ENCODE measurements at places on chromosomes 16 and 17.

DNA sequence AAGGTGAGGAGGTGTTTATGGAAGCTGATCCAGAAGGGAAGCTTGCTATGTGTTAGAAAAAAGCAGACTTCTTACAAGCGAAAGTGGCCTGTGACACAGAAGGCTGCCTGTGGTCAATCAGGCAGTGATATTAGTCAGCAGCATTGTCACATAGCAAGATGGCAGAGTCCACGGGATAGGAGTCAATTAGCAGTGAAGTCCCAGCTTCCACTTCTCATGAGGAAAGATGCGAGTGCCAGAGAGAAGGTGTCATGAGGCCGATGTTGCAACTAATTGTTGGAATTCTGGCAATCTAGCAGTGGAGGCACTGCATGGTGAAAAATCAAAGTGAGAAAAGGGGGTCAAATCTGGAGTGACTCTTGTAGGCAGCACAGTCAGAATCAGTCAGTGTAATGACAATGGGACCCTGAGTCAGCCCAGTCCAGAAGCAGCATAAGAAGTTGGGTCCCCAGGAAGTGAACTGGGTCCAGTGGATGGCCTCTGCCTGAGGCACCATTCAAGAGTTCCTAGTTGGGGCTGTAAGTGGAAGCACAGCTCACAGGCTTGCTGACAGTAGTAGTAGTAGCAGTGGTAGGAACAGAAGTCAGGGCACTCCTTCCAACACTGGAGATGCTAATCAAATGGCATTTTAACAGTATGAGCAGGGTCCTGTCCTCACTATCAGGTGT lies 85.1 kb downstream of the TNFRSF13B start:
- peak; percentile 50 for DNase-seq

- DNase-seq, result no peak
Measured at GRCh38 chr17:27522028-27522635, 65.9 kb downstream of the KSR1 start.

DNA sequence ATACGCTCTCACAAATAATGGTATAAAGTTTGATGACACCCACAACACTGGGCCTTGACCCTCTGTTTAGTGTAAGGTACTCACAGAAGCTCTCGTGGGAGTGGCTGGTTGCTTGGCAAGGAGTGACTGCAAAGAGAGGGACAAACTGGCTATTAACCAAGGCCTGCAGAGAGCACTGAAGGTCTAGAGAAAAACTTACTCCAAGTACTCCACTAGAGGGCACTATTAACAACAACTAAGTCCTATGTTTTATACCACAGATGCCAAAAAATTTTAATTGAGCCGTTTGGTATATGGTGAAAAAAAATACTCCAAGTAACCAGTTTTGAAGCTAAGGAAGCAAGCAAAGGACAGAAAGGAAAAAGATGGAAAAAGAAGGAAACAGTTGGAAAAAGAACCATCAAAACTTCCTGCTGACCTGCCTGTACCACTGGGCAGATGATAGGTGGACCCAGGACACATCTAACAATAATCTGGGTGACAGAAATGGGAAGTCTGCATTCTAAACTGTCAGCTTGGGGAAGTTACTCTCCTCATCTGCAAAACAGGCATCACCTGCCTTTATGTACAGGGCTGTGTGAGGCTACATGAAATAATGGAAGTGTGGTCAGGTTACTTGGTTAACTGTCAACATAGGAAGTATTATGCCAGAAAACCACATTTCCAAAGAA lies 23.2 kb downstream of the DYNC1LI2 start:
- DNase-seq, result peak; percentile 81

- DNase-seq, result no peak
Measured at GRCh38 chr16:67945392-67945933, 1.5 kb upstream of the LCAT start.

GRCh38 chr17:7915179-7915610 lies 894 bp downstream of the RNF227 start:
- peak; percentile 42 for DNase-seq

- DNase-seq, result no peak
Measured at GRCh38 chr16:83031524-83031923, 404.8 kb downstream of the CDH13 start.

DNA sequence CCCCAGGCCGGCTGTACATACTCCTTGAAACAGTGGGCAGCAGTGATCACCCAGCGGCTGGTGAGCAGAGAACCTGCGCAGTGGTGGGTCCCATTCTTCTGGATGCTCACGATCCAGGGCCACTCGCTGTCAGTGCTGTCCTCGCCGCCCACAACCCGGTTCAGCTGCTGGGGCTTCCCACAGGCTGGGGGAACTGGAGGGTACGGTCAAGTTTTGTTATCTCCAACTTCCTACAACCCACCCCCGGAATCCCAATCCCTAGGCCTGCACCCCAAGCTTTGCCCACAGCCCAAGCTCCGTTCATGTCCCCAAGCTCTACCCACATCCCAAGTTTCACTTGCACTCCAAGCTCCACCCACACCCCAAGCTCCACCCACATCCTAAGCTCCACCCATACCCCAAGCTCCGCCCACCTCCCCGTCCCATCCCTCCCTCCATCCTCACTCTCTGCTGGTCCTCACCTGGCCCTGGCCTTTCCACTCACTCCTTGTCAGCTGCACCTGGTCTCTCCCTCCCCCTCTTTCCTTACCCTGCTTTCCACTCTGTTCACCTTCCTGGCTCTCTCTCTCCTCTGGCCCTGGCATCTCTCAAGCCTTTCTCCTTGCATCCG lies 1.8 kb downstream of the PRSS22 start:
- no peak for DNase-seq

DNA sequence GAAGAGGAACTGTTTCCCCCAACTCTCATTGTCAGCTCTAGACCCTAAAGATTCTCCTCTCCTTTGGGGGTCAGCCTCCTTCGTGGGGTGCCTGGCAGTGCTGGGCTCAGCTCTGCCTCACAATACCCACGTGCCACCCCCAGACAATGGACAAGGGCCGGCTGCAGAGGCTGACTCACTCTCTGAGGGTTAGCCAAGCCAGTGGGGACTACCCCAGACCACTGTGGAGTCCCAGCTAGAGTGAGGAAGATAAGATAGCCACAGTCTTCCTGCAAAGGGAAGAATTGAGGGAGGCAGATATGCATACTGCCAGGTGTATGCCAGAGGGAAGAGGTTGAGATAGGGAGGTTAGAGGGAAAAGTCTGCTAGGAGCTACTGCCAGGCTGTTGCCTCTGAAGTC lies 13.5 kb upstream of the MTMR4 start:
- DNase-seq, result no peak

- DNase-seq, result no peak
Measured at GRCh38 chr16:20760346-20760745, 3.5 kb upstream of the ACSM3 start.

DNA sequence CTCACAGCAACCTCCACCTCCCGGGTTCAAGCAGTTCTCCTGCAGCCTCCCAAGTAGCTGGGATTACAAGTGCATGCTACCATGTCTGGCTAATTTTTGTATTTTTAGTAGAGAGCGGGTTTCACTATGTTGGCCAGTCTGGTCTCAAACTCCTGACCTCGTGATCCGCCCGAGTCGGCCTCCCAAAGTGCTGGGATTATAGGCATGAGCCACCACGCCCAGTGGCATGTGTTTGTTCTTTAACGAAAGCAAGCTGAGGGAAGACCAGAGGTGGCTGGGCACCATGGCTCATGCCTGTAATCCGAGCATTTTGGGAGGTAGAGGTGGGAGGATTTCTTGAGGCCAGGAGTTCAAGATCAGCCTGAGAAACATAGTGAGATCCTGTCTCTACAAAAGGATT lies 18.1 kb downstream of the TNFRSF13B start:
- no peak for DNase-seq

DNA sequence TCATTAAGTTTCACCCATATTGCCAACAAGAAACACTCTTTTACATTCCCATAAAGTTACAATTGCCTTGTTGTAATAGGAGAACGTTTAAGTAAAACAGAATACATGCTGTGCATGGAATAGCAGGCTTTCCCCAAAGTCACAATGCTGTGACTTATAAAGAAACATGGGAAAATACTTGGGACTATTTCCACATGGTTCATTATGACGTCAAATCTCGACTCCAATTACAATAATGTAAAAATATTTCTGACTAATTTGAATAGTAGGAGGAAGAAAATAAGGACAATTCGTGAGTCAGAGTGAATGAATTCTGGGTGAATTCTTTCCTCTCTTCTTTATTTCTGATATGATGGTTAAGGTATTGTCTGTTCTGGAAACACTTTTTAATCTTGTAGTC lies 52.8 kb downstream of the CDH11 start:
- DNase-seq, result peak; percentile 87

- DNase-seq, result no peak
Measured at GRCh38 chr17:43741636-43742035, 17.0 kb downstream of the SOST start.

DNA sequence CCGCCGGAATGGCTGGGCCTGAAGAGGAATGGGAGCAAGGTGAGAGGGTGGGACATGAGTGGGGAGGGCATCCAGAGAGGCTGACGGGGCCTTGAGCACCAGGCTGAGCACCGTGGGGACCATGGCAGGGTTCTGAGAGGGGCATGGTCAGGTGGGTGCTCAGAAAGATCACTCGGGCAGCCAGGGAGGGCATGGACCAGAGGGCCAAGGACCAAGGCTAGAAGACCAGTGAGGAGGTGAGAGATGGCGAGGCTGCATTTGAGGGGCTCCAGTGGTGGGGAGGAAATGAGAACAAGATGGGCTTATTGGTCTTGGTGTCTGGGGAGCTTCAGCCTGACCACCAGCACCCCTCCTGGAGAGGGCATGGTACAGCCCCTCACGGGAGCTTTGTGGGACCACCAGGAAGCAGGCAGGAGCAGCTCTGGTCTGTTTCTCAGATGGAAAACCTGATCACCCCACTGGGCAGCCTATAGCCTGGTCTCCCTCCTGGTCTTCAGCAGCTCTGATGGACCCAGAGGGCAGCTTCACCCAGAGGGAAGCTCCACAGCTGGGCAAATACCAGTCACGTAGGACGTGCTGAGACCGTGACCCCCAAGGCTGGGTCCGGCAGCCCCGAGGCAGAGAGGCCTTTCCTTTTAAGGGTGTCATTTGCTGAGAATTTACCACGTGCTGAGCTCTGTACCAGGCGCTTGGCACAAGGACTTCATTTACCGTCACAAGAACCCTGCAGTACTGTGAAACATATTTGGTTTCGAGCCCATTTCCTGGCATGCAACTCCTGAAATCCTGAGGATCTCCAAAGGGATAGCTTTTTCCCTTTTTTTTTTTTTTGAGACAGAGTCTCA lies 11.4 kb upstream of the NCBP3 start:
- DNase-seq, result no peak

DNA sequence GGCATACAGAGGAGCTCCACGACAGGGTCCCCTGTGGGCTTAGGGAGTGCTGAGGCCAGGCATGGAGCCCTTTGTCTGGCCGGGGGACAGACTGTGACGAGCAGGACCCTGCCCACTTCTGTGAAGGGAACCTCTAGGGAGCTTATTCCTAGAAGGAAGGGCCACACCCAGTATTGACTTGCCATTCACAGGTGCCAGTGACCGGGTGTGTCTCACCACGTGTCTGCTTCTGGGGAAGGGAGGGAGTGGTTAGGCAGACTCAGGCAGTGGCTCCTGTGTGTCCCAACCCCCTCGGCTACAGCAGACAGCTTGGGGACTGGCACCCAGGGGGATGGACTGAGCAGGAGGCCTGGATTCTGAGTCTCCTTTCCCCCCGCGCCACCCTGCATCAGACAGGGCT lies 57.2 kb downstream of the SOCS1 start:
- no peak for DNase-seq

DNA sequence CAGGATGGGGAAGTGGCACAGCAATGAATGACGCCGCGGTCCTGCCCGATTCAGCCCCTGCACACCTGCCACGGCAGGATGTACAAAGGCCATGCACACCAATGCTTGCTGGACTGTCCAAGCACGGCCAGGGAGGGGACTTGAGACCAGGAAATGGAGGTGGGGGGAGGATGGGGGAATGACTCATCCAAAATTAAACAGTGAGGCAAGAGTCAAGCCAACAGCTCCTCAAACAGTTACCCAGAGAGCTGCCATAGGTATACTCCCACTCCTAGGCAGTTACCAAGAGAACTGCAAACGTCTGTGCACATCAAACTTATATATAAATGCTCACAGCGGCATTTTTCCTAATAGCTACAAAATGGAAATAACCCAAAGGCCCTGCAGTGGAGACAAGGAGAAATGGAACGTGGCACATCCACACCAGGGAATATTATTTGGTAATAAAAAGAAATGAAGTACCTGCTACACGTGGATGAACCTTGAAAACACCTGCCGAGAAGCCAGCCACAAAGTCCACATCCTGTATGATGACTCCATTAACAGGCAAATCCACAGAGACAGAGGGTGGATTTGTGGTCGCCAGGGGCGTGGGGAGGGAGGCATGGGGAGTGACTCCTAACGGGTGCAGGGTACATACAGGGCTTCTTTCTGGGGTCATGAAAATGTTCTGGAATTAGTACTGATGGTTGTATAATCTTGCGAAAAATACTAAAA lies 54.1 kb downstream of the VAC14 start:
- peak; percentile 86 for DNase-seq

- no peak for DNase-seq
Measured at GRCh38 chr16:89902980-89903379, 15.7 kb upstream of the MC1R start.

GRCh38 chr17:78795861-78796516 lies 13.9 kb upstream of the CYTH1 start:
- no peak for DNase-seq

All from AG10803 (cell line).